PC-3 (cell line): ENCODE measurements at places on chromosomes 1 and 21.

GRCh38 chr1:147214842-147215539, 10.1 kb downstream of the FMO5 start:
- DNase-seq = no peak

GRCh38 chr1:188463919-188464318, 1635.2 kb downstream of the PLA2G4A start:
- DNase-seq = peak; percentile 37

DNA sequence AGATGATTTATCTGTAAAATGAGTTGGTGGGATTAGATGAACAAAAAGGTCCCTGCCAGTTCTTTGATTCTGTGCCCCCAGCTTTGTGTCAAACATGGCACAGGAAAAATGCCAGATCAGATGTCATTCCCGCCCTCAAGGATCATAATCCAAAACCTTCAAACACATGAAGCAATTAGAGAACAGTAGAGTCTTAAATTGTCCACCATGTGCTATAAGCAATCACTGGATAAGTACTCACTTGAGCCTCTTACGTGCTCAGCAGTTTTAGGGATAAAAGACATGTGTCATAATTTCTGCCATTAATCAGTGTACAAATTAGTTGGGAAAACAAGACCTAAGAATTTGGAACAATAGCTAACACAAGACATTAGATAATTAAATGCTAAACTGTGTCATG, 15.4 kb upstream of the KIAA0040 start:
- no peak for DNase-seq

- DNase-seq = peak; percentile 75
Observed at GRCh38 chr21:46097336-46098293, at the start of gene COL6A2. TSS of gene COL6A2 (plus strand) at chr21:46098112.

GRCh38 chr21:45827302-45827692, 154.3 kb upstream of the COL6A1 start:
- no peak for DNase-seq

GRCh38 chr1:83860490-83861221, 138.3 kb downstream of the TTLL7 start:
- DNase-seq = peak; percentile 75

GRCh38 chr1:216785221-216785620, 62.0 kb upstream of the ESRRG start:
- no peak for DNase-seq

- DNase-seq = no peak
Observed at GRCh38 chr1:118340928-118341910, 156.2 kb upstream of the SPAG17 start.

GRCh38 chr1:19441048-19441780, 44.1 kb downstream of the CAPZB start:
- DNase-seq = no peak

DNA sequence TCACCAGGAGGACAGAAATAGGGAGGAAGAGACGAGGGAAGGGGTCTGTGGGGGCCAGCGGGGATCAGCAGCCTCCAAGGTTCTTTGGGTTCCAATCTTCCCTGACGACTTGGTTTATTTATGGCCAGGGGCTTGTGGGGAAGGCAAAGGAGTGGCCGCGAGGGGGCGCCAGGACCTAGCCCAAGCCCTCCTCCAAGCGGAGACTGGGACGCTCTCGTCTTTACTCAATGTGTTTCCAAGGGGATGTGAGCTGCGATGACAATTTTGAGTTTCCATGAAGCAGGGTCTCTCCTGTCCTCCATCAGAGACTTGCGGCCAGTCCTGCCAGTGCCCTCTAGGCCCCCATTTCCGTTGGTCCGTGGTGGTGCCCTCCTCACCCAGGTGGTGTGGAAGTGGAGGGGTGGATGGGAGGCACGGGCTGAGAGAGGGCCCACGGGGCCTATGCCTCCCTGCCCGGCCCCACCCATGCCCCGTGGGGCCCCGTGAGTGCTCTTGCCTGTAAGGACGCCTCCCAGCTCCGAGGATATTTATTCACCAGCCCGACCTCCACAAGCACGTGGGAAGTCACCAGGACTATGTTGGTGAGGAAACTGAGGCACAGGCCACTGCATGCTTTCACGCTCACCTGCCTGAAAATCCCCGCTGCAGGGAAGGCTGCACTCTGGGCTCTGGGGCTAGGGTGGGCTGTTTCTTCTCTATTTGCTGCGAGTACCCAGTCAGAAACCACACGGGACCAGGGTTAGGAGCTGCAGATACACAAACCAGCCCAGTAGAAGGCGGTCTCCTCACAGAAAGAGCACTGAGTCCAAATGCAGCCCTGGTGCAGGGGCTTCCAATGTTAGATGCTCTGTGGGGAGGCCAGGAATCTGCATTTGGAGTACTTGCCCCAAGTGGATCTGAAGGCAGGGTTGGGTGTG, 26.5 kb downstream of the DMRTB1 start:
- peak; percentile 80 for DNase-seq

DNA sequence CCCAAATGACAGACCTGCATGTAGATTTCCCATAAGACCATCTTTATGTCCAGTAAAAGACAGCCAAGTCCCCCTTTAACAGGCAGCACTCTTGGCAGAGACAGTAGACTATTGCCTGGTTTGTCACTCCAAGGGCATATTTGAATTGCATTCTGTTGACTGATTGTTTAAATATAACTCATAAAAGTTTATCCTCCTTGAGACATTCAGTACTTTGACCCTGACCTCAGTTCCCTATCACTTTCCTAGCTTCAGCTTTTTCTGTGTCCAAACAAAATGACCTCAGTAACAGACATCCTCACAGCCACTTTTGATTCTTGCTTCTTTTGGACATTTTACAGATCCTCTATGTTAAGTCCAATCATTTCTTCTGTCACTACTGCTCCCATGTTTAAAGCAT, 51.1 kb downstream of the RBM11 start:
- DNase-seq = no peak

- no peak for DNase-seq
Observed at GRCh38 chr1:175857756-175858155, 114.4 kb upstream of the TNR start.

DNA sequence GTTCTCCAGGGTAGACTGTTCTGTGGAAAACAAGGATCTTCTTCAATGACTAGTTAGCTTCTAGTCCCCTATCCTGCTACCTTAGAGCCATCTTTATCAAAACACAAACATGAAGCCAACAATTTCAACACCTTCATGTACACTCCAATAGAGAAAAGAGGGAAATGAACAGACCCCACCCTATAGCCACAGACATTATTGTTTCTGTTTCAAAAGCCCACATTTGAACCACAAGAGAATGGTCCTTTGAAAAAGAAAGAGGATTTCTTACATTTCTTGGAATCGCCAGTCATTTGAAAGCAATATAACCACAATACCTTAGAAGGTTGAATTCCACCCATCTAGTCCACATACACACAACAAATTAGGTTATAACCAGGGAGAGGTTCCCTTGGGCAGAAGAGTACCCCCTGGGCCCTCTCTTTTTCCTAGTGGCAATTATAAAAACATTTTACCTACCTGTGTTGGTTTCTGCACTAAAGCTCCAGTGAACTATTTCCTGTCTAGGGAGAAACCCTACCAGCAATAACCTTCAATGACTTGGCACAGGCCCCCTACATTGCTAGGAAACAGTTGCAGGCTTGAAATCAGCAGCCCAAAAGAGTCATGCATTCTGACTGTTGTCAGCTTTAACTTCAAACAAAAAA, 2.7 kb upstream of the LPGAT1 start:
- DNase-seq = no peak

DNA sequence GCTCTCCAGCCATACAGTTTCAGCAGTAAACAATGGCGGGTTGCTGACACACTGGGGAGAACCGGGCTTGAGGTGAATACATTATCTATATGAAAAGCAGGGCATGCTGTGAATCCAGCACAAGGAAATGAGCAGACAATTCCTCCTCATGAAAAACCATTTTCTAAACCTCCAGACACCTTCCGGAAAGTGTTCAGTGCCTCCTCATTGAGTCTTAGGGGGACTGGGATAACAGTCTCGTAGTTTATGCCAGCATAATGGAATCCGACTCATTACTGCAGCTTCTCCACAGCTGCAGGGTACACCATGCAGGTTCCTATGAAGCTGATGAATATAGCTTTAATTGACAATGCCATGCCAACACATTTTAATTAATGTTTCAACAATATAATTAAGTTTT, 284.1 kb downstream of the BACH1 start:
- DNase-seq = no peak

GRCh38 chr1:205071028-205071409, 13.2 kb downstream of the TMEM81 start:
- no peak for DNase-seq

- no peak for DNase-seq
Observed at GRCh38 chr1:63906047-63906704, 132.4 kb downstream of the ROR1 start.

GRCh38 chr1:210222340-210223006, 10.1 kb upstream of the SERTAD4 start:
- DNase-seq = peak; percentile 74

GRCh38 chr1:170318141-170318540, 172.4 kb downstream of the NTMT2 start:
- no peak for DNase-seq

DNA sequence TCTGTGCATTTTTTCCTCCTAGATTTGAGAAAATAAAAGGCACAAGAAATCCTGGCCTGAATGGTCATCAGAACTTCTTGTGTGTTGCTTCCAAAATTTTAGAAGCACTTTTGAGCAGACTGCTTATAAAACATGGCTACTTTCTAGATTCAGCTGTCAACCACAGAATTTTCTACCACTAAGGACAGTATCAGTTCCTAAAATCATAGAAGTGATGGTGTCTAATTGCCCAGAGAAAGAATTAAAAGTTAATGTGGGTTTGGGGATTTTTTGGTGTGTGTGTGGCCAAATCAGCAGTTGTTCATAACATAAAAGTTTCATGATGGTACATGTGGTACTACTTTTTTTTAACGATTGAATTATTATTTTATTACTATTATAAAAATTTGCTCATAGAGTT, 171.4 kb upstream of the SNX7 start:
- no peak for DNase-seq

- no peak for DNase-seq
Observed at GRCh38 chr1:157781048-157781447, 4.1 kb upstream of the FCRL2 start.

GRCh38 chr1:156129687-156130577, 15.4 kb downstream of the LMNA start:
- DNase-seq = peak; percentile 100

DNA sequence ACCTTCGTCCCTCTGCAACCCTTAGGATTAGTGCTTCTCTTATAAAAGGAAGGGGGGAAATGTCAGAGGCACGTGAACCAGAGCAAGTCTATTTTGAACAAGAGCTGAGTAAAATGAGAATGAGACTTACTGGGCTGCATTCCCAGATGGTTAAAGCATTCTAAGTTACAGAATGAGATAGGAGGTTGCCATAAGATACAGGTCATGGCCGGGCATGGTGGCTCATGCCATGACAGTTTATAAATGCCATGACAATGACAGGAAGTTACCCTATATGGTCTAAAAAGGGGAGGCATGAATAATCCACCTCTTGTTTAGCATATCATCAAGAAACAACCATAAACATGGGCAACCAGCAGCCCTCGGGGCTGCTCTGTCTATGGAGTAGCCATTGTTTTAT, 2.5 kb upstream of the AQP10 start:
- DNase-seq = no peak

DNA sequence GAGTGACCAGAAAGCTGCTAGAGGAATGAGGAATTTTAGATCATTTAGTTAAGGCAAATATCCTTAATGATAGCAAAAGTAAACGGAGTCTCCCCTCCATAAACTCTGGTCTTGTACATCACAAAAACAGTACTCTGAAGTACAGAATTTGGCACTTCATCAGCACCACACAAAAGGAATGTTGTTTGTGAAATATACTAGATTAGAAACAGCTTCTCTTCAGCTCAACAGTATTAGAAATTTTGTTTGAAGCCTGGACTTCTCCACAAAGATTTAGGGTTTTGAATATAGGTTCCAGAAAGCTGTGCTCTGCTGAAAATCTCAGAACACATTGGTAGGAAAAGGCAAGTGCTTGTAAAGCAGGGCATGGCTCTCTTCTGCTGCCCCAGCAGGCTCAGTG, 135.1 kb upstream of the PTGFR start:
- no peak for DNase-seq

DNA sequence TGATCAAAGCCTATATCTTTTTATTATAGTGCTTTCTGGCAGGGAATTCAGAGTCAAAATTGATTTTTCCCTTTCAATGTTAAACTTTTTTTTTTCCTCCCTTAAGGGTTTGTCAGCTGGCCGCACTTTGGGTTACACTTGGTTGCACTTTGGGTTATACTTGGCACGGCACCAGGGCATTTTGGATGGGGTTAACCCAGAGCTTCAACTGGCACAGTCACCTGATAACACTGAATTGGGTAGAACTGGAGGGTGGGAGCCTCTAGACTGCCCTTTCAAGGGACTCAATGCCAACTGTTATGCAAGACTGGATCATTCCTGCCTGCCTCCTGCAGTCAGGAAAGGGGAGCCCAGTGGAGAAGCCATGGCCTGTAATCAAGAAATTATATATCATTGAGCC, 211.5 kb downstream of the KCNJ6 start:
- DNase-seq = no peak

GRCh38 chr1:240499012-240499411, 112.9 kb downstream of the GREM2 start:
- DNase-seq = peak; percentile 57

- peak; percentile 50 for DNase-seq
Observed at GRCh38 chr1:41784531-41785274, 134.0 kb downstream of the HIVEP3 start.

DNA sequence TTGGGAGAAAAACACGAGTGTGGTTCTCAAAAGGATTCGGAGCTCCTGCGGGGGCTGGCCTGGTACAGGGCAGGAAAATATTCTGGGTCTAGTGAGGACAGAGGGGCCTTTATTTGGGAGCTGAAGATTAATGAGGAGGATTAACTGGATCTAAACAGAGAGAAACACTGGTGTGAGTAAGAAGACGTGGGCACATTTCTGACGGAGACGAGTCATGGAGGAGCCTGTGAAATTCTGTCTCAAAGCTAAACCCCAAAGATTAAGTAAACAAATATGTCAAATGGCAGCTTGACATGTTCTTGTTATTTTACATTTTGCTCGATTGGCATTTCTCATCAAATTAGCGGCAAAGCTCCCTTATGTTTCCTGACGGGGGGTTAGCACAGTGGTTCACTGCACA, 12.8 kb downstream of the PROK1 start:
- DNase-seq = peak; percentile 36

DNA sequence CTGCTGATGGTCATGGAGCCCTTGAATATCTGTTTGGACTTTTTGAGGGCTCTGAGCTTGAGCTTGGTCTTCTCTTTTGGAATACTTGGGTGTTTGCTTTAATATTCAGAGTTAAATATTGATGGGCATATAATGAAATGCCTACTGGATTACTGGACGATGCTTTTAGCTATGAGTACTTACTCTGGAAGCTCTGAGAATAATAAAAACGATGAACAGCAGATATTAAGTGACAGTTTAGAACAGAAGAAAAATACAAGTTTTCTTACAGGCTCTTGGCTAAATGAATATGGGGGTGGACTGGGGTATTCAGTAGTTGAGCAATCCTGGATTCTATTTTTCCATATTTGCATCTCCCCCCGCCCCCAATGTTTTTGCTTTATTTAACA, 20.7 kb downstream of the GALNT2 start:
- DNase-seq = no peak
